ENCODE measurements at places on chromosomes 16 and 17.

DNA sequence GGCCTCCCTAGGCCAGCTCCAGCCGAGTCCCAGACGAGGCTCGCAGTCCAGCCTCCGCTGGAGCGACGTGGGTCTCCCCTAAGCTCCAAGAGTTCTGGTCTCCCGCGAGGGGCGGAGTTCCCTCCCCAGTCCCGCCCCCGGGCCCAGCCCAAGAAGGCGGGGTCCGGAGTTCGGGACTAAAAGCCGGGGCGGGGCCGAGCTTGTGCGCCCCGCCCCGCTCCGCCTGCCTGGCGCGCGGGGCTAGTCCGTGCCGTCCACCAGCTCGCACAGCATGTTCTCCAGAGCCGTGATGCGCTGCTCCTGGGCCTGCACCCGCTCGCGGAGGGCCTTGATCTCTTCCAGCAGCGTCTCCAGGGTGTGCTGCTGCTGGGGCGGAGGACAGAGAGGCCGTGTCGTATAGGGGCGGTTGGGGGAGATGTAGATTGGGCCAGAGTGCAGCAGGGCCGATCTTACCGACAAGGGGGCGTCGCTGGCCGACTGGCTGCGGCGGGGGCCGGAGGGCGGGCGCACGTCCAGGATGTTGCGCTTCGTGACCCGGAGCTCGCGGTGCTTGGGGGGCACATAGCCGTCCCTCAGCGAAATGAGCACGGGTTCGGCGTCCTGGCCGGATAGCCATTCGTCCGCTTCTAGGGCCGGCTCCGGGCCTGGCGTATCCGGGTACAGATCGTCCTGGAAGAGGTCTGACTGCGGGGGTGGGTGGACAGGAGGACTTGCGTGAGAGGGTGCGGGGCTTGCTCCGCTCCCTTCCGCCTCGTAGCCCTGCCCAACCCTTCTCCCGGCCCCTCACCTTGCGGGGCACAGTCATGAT is 7.0 kb downstream of the CORO6 start:
- peak; percentile 86 for DNase-seq

DNA sequence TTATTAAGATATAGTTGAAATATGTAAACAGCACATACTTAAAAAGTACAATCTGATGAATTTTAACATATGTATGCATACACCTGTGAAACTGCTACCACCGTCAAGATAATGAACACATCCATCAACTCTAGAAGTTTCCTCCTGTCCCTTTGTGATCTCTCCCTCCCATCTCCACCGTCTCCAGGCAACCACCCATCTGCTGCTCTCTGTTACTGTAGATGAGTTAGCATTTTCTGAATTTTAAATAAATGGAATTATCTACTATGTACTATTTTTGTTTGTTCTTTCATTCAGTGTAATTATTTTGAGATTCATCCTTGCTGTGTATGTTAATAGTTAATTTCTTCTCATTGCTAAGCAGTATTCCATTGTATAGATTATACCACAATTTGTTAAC is 40.2 kb upstream of the SMPD3 start:
- no peak for DNase-seq

DNA sequence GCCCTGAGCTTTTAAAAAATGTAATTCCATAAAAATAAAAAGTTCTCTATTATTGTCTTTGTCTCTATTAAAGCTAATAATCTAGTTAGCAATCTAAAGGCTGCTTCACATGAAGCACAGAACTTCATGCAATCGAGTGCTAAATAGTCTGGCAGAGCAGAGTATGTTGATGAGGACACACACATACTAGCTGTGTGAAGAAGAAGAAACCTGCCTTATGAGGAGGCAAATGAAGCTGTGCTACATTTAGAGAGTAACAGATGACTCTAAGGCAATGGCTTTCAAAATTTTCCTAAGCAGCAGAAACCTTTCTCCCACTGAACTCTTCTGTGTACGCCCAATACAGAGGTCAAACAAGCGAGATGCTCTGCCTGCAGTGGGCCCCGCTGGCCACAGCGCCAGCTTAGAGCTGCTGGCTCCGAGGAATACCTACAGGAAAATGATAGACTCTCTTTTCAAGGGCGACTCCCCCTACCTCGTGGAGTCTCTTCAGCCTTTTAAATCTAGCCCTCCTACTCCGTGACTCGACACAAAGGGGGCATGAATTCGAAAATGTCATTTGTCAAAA is 39.2 kb downstream of the GNA13 start:
- DNase-seq, result no peak

DNA sequence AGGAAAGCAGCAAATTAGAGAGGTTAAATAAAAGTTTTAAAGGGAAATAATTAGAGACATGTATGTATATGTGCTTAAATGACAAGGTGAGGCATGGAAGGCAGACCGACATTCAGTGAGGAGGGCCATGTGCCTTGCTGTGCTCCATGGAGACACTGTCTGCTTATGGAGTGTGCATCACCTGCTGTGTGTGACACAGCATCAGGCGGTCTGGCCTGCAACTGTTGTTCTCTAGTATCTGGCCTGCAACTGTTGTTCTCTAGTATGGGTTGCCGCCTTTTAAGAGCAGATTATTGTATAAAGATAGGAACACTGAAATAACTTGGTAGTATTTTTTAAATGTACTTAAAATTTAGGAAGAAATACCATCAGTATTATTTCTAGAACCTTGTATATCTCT is 225.1 kb downstream of the LGALS9B start:
- no peak for DNase-seq

DNA sequence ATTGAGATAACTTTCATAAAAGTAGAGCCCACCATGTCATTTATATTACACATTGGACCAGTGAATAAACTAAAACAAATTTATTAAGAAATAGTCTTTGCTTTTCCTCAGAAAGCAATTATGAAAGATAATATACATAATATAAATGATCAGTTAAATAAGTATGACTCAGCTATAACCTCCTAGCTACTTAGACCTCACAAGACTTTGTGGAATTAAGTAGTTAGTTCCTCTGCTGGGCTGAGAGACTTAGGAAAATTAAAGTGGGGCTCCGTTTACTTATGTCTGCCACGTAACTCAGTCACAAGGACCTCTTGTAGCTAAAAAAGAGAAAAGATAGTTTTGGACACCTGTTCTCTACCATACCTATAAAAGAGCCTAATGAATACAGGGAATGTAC is 76.9 kb downstream of the MRTFB start:
- DNase-seq, result no peak

DNA sequence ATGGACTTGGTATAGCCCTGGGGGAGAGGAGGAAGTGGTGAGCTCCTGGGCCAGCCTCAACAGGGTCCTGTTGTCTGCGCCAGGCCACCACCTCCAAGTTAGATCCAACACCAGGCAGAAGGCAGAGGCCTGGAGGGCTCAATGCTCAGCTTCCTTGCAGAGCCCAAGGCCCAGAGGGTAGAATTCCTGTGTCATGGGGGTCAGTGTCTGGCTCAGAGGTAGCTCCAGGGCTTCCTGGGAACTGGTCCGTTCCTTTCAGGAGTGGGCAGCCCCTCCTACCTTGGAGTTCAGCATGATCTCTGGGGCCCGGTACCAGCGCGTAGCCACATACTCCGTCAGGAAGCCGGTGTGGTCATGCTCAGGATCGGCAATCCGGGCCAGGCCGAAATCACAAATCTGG is 4.4 kb upstream of the GDPD3 start:
- no peak for DNase-seq

- no peak for DNase-seq
Measured at GRCh38 chr16:82178352-82178751, 8.3 kb upstream of the MPHOSPH6 start.

- DNase-seq, result no peak
Measured at GRCh38 chr17:2062571-2063183, 7.8 kb downstream of the HIC1 start.

- no peak for DNase-seq
Measured at GRCh38 chr17:5203178-5203907, 11.7 kb upstream of the ZNF594 start.

GRCh38 chr17:38982858-38983746 is 15.9 kb upstream of the FBXO47 start:
- DNase-seq, result peak; percentile 46

DNA sequence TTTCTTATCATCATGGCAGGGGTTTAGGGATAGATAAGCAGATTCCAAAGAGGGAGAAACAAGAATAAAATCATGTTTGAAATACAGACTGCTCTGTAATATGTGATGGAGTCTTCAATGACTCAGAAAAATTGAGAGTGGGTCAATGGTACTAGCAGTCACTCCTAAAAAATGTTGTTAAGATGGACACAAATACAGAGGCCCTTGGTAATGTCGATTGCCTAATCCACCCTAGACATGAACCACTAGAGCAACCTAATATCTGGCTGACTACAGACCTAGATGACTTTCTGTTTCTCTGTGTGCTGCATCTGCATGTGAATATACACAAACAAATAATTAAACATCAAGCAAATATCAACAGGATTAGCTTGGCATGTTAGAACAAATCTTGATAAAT is 135.8 kb downstream of the CDH8 start:
- no peak for DNase-seq

DNA sequence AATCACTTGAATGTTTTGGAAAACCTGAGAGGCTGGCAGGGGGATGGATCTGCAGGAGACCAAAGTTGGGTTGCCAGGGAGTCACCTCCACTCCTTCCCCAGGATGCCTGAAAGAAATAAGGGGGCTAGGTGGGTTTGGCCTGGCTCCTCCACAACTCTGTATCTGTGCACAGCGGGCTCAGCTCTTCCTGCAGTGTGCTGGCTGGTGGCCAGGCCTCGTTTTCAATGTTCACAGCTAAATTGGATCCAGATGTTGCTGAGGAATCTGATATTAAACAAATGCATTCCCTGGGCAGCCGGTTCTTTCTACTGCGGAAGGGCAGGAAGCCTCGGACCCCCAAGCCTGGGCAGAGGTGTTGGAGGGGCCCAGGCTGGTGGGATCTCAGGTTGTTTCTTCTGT is 106.2 kb downstream of the N4BP1 start:
- DNase-seq, result no peak

DNA sequence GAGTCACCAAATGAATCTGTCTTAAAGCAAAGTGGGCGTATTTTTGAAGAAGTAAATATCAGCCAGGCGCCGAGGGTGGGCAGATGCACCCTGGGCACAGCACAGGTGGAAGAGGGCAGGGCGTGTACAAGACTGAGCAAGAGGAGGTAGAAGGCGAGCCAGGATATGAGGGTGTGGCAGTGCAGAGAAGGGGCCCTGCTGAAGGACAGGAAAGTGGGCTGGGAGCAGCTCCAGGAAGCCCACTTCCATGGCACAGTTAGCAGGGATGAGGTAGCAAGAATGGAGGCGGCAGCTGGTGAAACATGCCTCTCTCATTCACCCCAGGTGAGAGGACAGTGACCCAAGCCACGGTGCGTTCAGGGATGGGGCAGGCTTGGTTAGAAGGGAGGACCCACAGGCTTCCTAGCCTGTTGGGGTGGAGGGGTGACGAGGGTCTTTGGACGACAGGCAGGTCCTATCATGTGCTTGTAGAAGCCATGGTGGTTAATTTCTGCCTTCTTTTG is 149.3 kb downstream of the CLEC16A start:
- peak; percentile 50 for DNase-seq

DNA sequence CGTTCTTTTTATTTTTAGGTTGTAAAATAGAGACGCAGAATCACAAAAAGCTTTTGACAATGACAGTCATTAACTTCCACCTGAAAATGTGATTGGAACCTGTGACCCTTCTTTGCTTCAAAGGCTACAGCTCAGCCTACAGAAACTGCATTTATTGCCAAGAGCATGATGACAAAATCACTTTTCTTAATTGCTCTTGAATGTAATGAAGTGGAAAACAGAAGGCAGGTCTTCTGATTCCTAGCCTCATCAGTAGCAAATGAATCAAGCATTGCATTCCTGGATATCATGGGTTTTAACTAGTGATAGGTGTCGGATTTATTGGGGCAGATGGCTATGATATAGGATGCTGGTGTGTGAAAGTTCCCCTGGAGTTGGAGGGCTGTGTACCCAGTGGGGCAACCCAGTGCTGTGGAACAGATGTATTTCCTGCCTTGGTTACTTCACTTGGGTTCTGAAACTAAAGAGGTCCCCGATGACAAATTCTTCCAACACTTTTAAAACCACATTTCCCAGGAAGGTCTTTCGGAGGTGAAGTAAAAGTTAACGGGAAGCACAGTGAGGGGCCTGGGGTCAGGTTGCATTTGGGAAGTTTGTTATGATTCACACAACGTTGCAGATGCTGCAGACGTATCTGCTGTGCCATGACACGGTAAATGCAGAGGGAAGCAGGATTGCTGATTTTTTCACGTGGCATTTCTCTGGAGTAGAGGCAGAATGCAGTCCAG is 127.5 kb downstream of the HS3ST3A1 start:
- no peak for DNase-seq

DNA sequence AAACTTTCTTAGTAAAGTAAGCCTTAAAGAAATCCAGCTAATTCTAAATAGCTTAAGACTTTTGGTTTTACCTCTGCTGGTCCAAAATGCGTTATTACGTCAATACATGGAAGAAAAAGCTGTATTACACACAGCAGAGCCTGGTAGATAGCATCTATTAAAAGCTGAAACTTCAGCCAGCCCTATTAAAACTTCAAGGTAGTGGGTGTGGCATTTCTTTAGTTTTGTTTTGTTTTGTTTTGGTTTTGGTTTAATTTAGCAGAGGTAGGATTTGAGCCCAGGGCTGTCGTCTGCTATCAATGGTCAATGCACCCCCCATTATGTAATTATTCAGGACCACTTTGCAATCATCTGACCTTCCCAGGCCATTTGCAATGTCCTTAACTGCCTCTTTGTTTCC is 318.4 kb upstream of the MAF start:
- DNase-seq, result no peak

DNA sequence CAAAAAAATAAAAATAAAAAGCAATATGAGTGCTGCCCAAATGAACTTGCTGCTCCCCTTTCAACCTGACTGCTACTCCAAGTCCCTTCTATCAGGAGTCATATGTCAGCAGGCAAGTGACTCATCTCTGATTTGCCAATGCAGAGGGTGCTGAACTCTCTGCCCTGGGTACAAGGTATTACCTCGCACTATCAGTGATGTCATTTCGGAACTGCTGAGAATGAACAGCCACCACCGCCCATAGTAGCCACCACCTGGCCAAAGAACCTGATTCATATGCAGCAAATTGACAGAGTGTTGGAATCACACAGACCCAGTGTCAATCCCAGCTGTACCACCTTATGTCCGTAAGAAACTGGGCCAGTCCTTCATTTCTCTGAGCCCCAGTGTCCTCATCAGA is 31.2 kb downstream of the LYRM9 start:
- DNase-seq, result no peak

DNA sequence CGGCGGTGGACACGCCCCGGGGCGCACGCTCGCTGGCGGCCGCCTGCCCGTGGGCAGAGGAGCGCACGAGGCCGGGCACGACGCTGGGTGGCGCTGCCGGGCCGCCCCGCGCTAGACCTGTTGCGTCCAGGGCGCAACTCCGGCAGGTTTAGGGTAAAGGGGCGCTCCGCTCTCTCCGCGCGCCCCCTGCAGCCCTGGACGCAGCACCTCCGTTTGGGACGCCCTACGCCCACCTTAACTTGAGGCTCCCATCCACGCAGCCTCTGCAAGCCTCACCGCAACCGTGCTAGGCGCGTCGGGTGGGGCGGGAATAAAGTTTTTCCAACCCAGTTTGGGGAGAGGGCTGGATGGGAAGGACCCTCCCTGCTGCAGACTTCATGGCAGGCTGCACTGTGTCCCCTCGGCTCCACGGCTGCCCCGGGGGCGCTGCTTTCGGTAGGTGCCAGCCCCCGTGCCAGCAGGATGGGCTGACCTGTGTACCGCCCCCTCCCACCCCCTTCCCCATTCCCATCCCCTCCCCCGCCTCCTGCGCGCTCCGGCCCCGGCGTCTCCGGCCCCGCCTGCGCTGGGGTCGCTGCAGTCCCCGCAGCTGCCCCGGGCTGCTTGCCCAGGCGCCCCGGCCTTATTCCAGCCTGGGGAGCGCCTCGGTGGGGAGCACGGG is at the start of gene SYT17:
SYT17 (plus strand) TSS at position 531 of the 661 bp plus-strand sequence. CDS start 407 bp downstream, outside the sequence.
- peak; percentile 61 for DNase-seq

Data from activated CD4-positive, alpha-beta T cell treated with anti-CD3 and anti-CD28 coated beads, Interleukin-2, amount 50 U/mL, for 48 hours (primary cell).